HT1080 (cell line): ENCODE measurements at places on chromosomes 1 and 21. TPM values are rescaled to one million over a fixed set of nuclear protein-coding genes. Genes with fewer than 3 reads are reported as not detected.

- no peak for DNase-seq
These were observed 20.2 kb upstream of the KCNAB2 start for GRCh38 chr1:6025269-6026094.

DNA sequence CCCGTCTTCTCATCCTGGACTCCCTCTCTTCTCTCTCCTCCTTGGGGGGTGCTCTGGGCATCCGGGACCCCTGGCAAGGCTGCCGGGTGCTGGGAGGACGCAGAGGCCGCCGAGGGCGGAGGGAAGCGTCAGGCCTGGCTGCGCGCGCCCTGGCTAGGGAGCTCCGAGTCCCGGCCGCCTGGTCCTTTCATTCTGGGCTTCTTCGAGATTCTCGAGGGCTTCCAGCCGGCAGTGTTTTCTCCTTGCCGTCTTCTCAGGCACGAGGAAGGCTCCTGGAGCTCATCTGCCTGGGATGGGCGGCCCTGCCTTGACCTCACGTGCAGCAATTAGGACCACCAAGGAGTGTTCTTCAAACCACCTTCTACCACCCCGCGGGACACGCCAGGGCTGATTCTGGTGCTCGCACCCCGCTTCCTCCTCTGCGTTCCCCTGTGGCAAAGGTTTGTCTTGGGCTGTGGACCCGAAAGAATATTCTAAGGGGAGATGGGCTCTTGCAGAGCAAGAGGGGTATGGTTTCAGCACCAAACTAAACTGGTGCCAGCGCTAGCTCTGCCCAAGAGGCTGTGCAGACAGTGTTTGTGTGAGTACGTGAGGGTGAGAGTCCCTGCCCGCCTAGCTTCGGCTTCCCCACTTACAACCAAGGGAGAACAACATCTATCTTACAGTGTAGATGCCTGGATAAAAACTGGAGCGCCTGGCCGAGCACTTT, 36.5 kb downstream of the PIK3CD start:
- DNase-seq, result no peak

DNA sequence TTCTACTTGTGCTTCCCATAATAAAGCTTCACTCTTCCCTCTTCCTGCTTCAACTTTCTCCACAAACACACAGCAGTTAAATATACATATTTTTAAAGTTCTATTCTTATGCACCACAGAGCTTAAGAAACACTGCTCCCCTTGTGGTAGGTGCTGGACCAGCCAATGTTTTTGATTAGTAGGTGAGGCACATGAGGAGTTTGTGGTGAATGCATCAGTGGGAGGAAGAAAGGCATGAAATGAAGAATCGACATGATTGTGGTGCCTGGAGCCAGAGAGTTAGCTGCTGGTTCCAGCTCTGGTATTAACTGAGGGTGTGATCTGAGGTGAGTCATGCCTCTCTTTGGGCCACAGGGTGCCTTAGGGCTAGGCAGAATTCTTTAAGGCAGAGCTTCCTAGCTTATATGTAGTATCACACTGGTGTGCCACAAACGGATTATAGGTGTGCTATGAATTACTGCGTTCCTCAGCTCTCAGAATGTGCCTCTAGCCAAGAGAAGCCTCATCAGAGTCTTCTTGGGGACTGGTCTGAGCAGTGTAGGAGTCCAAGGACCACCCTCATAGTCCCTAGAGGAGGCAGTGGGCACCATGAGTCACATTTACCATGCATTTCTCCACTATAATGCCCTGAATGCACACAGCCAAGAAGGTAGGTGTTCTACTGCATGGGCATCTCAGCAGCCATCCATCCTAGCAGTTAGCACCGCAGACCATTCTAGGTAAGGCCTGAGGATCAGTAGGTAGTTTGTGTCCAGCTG, 97.4 kb upstream of the SGIP1 start:
- DNase-seq, result peak; percentile 92

DNA sequence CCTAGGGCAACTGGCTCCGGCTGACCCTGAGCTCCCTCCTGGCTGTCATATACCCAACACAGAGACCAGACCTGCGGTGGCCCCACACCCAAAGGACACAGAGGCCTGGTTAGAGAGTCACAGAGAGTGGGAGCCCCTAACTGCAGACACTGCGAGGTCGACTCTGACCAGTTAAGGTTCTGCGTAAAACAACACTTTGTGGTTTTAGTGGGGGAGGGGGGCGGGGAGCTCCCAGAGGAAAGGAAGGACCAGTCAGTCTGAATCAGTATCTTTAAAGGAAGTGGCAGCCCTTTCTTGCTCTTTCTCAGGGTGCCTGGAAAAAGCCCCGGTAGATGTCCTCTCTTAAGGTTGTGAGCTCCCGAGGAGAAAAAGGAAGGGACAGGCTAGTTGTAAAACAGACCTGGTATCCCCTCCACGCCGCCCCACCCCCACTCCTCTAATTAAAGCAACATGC, 2.4 kb downstream of the SSBP3 start:
- DNase-seq, result peak; percentile 90

GRCh38 chr1:224196813-224197600, 14.0 kb downstream of the DEGS1 start:
- DNase-seq, result no peak

DNA sequence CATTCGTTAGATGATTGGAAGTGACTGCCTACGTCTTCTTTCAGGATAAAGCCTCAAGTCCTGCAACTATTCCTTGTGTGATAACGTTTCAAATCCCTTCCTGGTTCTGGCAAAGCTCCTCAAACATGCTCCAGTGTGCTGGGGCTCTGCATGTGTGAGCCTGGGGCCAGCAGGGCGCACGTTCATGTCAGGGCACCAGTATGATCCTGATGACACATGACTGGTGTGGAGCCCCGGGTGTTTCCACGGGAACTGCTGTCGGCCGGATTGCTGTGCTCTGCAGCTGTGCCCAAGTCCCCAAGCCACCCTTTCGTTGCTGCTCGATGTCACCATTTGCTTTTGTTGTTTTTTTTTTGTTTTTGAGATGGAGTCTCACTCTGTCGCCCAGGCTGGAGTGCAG, 21.3 kb downstream of the KRTAP10-1 start:
- DNase-seq, result no peak

DNA sequence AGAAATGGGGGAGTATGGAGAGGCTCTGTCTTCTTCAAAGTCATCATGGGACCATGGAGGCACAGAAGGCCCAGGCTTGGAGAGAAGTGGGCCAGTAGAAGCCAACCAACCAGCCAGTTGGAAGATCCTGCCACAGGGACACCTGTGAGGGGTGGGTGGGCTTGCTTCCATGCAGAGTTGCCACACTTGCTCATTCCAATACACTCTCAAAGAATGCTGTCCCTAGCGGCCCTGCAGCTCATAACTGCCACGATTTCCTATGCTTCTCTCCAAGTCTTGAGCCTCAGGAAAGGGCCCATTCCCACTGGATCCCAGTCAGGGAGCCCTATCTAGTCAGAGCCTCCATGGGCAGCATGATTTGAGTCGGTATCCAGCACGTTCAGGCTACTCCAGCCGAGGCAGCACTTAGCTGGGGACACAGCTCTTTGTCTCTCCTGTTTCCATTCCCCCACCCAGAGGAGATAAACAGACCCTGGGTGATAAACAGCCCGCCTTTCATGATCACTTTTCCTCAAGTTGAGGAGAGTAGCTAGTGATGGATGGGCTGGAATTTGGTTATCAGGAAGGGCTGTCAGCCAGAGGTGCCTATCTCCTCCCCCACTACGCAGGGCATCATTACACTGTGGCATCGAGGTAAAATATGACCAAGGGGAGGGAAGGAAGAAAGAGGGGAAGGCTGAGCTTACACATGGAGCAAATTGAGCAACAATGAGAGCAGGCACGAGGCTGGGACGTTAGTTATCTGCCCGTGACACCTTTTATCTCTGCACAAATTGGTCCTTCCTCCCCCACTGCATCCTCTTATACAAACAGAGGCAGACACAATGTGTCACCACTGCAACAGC, 64.6 kb downstream of the ERI3 start:
- DNase-seq, result no peak

DNA sequence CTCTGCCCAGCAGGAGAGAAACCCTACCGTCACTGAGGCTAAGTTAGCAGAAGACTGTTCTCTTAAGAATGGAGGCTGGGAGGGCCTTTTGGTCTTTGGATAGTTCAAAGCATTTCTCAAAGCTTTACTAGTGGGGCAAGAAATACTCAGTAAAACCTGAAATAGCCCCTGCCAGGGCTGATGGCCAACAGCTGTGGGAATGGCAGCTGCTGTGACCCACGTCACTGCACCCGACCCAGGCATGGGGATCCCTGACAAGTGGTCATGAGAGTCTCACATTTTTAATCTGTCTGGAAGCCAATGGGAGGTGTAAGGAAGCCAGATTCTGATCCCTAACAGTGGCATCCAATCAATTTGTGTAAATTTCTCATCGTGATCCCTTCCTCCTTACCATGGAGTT, 44.5 kb upstream of the ENAH start:
- no peak for DNase-seq

DNA sequence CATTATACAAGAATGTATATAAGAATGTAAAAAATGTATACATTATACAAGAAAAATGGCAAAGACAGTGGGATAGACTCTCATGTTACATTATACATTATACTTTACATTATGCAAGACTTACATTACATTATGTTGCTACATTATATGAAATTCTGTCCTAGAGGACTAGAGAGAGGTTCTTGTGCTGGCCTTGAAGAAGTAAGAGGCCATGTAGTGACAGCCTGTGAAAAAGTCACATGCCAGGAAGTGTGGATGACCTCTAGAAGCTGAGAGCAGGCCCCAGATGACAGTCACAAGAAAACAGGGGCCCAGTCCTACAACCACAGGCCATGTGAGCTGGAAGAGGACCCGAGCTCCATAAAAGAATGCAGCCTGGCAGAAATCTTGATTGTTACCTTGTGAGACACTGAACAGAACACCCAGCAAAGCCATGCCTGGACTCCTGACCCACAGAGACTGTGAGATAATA, 30.5 kb upstream of the AHCYL1 start:
- no peak for DNase-seq

DNA sequence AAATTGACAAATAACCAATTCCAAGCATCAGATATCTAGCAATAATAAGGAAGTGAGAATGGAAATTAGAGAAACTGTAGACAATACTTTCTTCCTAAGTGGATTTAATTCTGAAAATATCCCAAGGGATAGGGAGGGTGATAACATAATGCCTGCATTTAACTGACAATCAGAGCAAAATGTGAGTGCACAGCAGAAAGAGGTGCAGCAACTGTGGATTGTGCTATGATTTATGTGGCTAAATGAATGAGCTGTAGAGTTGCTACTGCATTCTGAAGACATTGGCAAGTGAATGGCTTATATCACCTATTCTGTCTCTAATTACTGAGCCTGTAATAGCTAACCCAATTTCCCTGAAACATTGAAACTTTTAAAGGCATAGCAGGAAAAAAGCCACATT, 39.0 kb downstream of the OLFM3 start:
- no peak for DNase-seq

- DNase-seq, result no peak
These were observed 10.2 kb downstream of the OSCP1 start for GRCh38 chr1:36440044-36440443.

GRCh38 chr1:24769656-24770651, 24.7 kb downstream of the CLIC4 start:
- peak; percentile 95 for DNase-seq

DNA sequence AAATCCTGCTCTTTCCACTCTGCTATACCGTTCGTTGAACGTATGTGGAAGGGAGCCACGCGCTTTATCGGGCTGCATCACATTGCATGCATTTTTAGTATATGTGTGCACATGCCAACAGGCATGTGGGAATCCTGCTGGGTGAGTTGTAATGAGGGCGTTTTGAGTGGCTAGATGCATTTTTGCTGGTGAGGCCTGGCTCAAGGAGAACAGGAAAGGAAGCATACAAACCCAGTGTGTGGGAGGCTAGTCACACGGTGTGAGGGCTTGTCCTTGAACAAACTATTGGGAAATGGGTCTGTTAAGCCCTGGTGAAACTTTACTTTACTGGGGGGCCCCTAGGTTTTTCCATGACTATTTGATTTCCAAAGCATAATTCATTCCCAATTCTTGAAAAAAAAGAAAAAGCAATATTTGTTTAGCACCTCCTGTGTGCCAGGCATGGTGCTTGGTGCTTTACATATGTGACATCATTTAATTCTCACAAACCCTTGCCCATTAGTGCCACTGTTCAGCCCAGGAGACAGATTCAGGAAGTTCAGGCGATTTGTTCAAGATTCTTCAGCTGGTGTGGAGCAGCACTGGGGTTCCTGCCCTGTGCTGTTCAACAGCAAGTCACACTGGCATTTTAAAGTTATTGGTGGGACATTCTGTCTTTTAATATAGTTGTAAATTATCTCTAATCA, 25.6 kb upstream of the JUN start:
- peak; percentile 23 for DNase-seq

GRCh38 chr1:30778154-30778978, 20.8 kb upstream of the LAPTM5 start:
- peak; percentile 90 for DNase-seq

DNA sequence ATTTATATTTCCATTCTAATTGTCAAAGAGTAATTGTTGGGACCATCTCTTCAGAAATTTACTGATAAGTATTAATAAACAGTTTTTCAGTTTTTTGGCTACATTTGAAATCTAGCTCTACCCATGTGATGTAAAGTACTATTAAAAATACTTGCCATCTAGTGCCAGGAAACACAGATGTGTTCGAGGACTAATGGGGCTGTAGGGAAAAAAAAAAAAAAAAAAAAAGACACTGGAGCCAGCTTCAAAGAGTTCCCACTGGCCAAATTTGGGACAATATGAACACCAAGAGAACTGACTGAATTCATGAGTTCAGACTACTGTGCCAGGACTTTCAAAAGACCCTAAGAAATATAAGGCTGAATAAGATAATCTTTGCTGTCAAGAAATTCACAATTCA, 65.2 kb upstream of the GFI1 start:
- DNase-seq, result no peak

DNA sequence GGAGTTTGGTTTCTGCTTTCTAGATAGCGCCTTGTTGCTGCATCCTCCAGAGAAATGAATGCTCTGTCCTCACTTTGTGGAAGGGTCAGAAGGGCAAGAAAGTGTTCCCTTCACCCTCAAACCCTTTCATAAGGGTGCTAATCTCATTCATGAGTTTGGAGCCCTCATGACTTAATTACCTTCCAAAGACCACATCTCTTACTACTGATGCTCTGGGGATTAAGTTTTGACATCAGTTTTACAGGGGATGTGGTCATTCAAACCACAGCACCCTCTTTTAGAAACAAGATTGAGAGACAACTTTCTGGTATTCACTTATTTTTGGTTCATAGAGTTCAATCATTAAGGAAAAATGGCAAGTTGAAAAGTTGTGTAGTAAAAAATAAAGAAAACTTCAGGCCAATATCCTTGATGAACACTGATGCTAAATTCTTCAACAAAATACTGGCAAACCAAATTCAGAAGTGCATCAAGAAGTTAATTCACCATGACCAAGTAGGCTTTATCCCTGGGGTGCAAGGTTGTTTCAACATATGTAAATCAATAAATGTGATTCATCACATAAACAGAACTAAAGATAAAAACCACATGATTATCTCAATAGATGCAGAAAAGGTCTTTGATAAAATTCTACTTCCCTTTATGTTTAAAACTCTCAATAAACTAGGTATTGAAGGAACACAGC, 442.1 kb downstream of the PTBP2 start:
- DNase-seq, result no peak

HEYL gene
- not detected in 2 replicates for total RNA-seq

OLIG2 gene
- not detected in 2 replicates for total RNA-seq

ITGB2 gene
- 1.6 and 1.8 TPM in 2 replicates for total RNA-seq

KRTAP19-1 gene
- total RNA-seq, result not detected in 2 replicates

LHX8 gene
- not detected in 2 replicates for total RNA-seq

HORMAD1 gene
- total RNA-seq, result not detected in 2 replicates

ADGRB2 gene
- 10.8 and 14.1 TPM in 2 replicates for total RNA-seq

SERTAD4 gene
- total RNA-seq, result 11.8 and 14.2 TPM in 2 replicates
